ENCODE measurements at places on chromosomes 12 and 14.

DNA sequence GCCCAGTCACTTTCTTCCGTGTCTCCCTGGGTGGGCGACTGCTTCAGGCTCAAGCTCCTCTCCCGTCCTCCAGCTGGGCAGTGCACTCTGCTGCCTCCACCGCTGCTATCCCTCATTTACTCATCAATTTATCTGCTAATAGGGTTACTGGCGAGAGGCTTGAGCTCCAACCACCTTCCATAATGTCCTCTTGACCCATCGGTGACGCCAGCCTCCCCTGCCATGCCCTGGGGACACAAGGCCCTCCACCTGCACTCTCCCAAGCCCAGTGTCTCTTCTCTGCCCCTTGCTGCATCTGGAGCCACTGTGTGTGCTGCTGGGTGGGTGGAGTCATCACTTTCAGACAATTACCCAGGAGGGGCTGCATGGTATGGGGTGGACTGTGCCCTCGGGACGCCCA is 78.5 kb downstream of the TMEM132D start:
- no peak for DNase-seq

DNA sequence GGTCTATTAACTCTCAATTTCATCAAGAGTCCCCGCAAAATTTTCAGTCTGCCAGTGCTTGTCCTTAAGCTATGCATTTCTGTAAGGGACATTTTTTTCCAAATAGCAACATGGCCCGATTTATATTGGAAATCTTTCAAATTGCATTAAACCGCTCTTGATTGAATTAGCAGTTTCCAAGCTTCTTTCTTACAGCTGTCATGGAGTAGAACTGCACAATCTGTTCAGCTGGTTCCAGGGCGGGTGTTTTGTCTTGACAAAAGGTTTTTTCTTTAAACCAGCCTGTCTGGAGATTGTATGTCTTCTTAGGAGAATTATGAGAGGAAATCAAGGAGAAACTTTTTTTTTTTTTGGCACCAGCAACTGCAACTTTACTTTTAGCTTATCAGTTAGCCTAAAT is 185.8 kb downstream of the ALG10B start:
- no peak for DNase-seq

DNA sequence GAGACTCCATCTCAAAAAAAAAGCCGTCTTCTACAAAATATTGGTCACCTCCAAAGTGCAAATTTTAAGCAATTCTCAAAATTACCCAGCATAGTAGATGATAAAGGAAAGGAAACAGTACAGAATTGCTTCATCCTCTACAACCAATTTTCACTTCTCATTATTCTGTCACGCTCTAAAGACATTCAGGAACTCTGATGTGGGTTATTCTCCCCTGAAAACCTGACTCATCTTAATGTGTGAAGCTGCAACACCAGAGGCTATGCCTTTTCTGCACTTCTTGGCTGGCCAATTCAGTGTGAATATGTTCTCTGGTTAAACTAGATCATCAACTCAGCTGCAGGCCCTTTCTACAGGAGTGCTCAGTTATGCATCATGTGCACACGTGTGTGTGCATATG is 11.0 kb downstream of the PTGER2 start:
- DNase-seq: peak; percentile 44

DNA sequence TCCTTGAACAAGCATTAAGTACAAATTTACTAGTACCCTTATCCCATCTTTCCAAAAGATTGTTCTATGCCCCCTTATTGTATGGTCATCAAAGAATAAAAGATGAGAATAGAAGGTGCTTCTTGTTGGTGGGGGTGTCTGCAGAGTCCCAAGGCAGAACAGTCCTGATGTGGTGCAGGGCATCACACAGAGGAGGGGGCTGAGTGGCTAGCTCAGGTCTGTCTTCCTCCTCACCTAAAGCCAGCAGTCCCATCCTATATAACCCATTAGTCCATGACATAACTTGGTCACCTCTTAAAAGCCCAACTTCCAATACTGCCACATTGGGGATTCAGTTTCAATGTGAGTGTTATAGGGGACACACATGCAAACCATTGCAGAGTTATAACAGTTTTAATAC is 9.9 kb downstream of the LRRC10 start:
- no peak for DNase-seq

DNA sequence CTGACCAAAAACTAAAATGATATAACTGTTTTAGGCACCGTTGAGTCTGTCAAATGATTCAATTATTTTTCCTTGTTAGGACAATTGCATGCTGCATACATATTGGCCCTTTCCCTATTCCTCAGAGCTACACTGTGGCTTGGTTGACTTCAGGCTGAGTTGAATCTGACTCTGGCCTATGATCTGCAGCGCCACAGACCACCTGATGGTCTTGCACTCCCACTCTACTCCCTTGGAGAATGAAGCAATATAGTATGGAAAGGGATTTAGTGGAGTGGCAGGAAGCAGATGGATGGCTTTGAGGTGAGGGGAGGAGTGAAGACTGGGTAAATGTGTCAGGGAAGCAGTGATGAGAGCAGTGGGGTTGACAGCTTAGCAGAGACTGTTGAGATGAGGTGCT is 579.0 kb upstream of the STXBP6 start:
- DNase-seq: no peak

GRCh38 chr14:34081101-34081575 is 130.3 kb upstream of the EGLN3 start:
- DNase-seq: peak; percentile 57
